ENCODE measurements at places on chromosomes 11 and 22.

DNA sequence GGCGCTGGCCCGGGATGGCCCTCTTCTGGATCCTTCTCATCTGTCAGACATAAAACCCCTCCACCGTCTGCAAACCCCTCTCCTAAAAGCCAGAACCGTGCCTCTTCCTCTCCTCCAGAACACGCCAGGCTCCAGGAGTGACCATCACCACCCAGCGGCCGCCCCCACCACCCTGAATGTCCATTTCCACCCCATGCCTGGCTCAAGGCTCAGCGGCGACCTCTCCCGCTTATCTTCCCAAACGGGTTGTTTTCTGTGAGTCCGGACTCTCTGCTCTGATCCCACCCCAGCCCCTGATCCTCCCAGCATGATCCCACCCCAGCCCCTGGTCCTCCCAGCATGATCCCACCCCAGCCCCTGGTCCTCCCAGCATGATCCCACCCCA lies 37.6 kb downstream of the CELSR1 start:
- DNase-seq: no peak

DNA sequence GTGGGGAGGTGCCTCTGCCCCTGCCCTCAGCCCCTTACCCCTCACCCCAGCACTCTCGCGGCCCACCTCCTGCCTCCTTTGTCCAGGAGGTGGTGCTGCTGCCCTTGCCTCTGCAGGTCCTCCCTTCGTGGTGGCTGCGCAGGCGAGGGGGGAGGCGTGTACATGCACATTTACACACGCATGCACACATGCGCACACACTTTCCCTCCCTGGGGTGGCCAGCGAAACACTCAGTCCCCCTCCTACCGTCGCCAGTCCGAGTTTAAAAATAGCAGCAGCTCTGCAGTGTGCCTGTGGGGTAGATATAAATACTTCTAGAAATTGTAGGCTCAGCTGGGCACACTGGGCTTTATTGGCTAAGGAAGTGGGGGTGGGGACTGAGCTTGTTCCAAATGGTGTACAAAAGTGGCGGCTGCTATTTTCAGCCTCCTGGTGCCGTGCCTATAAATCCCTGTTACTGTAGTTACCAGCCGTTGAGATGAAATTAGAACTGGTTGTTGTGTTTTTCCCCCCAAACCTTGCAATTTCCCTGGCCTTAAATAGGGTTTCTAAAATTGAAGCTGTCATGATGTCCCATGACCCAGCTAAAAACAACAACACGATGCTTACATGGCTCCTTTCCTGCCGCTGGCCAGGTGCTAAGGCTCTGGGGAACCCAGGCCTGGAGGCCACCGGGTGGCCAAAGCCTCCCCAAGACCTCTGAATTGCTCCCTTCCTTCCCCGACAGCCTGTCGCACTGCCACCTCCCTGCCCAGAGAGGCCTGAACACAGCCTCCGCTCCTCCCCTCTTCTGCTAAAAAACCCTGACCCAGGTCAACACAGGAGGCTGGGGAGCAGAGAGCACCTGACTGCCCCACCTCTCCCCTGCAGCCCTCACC lies 12.4 kb downstream of the PICK1 start:
- DNase-seq: no peak

DNA sequence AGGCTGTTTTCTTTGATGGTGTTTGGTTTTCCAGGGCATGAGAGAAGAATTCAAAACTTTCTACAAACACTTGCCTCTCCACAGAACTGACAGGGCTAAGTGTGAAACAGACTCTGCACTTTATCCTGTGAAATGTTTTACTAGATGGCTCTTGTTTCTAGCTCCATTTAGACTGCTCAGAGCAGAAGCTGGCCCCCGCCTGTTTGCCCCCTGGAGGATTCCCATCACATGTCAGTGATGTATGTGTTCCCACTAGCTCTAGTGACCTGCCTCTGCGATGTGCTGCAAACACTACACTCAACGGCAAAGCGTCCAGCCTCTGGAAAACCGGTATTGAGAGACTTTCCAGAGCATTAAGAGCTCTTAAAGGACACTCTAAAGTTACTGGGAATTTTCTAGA lies 41.4 kb upstream of the PCF11 start:
- no peak for DNase-seq

GRCh38 chr22:36147196-36147791 lies 13.3 kb downstream of the APOL3 start:
- DNase-seq: no peak

DNA sequence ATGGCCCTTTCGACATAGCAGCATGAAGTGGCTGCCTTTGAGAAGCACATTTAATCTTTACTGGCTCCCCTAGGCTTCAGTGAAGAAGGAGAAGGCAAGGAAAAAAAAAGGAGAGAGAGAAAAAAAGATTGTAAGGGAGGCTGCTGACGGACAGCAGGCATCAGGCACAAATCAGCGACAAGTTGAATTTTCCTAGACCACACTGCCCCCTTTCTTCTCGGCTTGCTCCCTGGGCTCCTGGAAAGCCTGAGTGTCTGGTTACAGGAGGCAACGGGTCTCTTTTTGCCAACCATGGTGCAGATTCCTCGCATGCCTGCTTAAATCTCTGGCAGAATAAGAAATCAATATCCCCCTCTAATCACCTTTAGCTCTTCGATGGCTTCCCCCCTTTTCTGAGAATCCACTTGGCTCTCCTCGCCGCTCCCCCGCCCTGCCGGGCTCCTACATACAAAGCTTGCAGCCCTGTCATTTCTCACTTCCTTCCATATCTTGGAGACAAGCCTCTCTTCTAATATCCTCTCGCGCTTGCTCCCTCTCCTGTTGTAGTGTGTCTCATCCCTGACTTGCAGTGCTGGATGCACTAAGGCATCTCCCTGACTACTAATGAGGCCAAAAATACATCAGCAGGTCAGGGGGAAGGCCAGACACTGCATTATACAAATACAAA lies 14.3 kb downstream of the BLID start:
- DNase-seq: no peak

GRCh38 chr11:57735619-57736298 lies 5.5 kb upstream of the SELENOH start:
- DNase-seq: no peak

- DNase-seq: no peak
These were observed 29.2 kb downstream of the SREBF2 start for GRCh38 chr22:41862160-41862529.

DNA sequence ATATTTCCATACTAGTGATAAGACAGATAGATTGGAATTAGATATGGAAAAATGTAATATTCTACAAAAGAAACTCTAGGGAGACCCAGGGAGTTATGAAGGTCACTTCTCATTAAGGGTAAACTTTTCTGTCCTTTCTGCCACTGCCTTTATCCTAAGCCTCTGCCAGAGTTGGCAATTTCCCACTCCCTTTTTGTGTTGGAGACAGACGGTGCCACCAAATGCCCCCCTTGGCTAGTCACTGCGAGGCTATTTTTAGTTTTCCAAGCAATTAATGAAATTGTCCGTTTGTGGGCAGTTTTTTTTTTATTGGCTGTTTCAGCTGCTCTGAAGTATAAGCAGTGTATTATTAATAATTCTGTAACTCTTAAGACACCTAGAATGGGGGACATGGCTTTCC lies 67.6 kb upstream of the TENM4 start:
- no peak for DNase-seq

GRCh38 chr11:113278925-113279324 lies 35.5 kb upstream of the TTC12 start:
- DNase-seq: no peak

- DNase-seq: no peak
These were observed 617 bp upstream of the ARHGAP20 start for GRCh38 chr11:110712659-110713448.

All from iPS DF 6.9 (cell line).